ENCODE measurements at places on chromosomes 16 and 17.

DNA sequence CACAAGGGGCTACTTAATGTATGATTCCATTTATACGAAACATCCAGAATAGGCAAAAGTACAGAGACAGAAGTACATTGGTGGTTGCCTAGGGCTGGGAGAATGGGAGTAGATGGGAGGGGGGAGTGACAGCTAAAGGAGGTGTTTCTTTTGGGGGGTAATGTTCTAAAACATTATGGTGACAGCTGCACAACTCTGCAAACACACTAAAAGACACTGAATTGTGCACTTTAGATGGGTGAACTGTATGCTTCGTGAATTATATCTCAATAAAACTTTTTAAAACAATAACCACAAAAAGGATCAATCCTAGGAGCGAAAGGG lies 661 bp downstream of the LYRM9 start:
- no peak for DNase-seq

DNA sequence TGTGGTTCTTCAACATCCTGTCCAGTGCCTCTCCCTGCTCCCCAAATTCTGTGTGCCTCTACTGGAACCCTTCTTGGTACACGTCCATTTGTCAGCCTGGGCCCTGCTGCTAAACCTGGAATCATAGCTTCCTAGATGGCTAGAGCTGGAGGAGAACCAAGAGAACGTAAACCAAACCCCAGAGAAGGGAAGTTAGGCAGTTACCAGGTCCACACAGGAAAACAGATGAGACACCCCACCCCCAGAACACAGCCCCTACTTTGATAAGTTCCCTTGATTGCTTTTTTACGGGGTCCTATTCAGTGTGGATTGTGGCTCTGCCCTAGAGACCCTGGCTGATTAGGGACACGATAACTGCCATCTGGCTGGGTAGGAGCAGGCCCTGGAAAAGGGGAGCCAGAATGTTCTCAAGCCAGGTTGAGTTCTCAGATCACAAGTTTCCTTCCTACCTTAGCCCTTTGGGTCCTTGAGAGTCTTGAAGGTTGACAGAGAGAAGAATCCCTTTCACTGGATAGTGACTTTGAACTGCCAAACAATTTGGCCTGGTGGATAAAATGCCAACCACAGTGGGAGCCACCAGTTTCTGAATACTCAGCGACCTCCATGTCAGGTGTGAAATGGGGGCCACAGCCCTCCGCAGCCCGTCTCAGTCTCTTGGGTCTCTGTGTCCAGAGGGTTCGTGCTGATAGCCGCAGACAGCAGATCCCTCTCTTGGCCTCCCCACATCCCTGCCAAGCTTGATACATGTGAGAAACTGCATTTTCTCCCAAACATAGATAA lies 7.9 kb downstream of the TBX4 start:
- DNase-seq: no peak

DNA sequence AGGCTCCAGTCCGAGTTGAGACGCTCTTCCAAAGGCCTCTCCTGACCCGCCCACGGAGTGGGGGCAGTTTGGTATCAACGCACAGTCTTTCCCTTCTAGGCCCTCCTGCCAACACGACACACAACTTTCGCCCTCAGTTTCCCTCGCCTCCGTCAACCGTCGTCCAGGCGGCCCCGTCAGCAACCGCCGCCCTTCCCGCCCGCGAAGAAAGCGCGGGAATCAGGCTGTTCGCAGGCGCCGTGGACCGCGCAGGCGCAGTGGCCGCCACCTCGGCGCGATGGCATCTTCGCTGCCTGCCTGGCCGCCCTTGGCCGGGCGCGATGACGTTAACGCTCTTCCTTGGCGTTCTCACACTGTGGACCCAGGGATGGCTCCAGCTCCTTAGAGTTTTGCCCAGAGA lies at the start of gene SPATA22:
TSS of gene SPATA22 (minus strand) at position 221 of the 400 bp plus-strand sequence. CDS start 2,494 bp downstream, outside the sequence.
- no peak for DNase-seq

DNA sequence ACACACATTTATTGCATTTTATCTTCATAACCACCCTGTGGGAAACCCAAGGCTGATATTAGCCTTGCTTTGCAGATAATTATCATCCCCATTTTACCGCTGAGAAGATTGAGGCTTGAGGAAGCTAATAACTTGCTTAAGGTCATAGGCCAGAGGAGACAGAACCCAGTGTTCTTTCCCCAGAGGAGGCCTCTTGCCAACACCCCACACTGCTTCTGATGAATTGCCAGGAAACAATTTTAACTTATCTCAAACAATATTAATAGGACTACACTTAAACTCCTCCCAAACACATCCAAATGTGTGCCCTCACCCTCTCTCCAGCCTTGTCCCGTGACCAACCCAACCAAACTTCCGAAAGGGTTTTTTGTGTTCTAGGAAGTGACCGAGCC lies 2.1 kb upstream of the SPG7 start:
- DNase-seq: no peak

- DNase-seq: peak; percentile 82
Observed at GRCh38 chr16:23496821-23497542, 13.3 kb downstream of the GGA2 start.
